Muscle of arm (tissue), 14 donors: ENCODE measurements at places on chromosomes 4 and X.

GRCh38 chr4:162700358-162700757, 466.3 kb downstream of the NAF1 start:
- no peak for DNase-seq

DNA sequence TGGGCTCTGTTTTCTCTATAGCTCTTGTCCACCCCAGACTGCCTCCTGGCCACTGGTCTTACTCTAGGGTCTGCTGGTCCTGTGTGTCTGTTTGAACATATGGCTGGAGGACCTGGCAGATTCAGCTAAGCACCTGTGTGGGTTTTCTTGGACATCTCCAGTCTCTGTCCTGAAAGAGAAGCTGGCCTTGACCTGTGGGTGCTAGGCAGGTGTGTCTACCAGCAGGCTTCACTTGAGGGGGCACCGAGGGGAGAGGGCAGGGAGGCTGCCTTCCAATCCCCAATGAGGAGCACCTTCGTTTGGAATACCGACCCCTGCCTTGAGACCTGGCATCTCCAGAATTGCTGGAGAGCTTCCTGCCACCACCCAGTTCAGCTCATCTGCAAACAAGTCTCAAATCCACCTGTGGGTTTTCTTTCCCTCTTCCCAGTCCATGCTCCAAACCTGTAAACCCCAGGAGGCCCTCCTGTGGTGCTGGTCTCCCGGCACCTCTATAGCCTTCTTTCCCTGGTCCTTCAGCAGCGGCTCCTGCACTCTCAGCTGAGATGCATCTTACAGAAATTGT, 45.2 kb downstream of the HTRA3 start:
- no peak for DNase-seq

GRCh38 chr4:56940971-56941370, 33.3 kb downstream of the REST start:
- DNase-seq, result peak; percentile 47

GRCh38 chrX:4762196-4762595, 1048.7 kb upstream of the PRKX start:
- no peak for DNase-seq

DNA sequence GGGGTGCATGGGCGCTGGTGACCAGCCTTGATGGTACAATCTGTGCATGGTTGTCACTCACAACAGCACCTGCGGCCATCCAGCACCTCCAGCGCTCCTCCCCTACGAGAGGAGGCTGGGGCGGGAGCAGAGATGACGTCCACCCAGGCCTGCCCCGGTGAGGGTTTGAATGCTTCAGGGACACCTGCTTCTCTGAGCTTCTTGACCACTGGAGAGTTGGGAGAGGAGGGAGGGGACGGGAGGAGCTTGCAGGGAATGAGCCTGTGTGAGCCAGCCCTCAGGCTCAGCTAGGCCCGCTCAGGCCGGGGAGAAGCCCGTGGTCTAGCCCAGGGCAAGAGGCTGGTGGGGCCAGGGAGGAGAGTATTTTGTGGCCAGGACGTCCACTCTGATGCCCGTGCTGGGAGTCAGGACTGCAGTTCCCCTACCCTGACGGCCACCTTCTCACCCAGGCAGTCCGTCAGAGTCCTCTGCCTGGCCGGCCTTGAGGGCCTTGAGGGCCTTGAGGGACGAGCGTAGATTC, 59.2 kb downstream of the CPZ start:
- no peak for DNase-seq

DNA sequence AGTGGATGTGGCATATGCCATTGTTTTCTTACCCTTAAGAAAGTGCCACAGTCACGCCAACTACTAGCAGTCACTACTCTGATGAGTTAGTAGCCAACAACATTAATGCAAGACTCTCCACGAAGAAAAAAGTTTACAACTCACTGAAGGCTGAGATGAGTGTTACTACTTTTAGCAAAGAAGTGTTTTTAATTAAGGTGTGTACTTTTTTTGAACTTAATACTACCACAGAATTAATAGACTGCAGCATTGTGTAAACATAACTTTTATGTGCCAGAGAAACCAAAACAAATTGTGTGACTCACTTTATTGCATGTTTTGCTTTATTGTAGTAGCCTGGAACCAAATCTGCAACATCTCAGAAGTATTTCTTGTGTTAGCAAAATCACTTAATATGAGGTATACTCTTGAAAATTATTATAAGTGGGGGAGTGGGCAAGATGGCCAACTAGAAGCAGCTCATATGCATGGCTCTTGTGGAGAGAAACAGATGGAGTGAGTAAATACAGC, 2.2 kb upstream of the UGT2B4 start:
- DNase-seq, result no peak

- peak; percentile 5 for DNase-seq
These were observed 21.8 kb upstream of the JADE1 start for GRCh38 chr4:128787509-128788311.
